ENCODE measurements at places on chromosomes 1 and 21.

- DNase-seq: no peak
These were observed 11.1 kb upstream of the ATF3 start for GRCh38 chr1:212597487-212597886.

DNA sequence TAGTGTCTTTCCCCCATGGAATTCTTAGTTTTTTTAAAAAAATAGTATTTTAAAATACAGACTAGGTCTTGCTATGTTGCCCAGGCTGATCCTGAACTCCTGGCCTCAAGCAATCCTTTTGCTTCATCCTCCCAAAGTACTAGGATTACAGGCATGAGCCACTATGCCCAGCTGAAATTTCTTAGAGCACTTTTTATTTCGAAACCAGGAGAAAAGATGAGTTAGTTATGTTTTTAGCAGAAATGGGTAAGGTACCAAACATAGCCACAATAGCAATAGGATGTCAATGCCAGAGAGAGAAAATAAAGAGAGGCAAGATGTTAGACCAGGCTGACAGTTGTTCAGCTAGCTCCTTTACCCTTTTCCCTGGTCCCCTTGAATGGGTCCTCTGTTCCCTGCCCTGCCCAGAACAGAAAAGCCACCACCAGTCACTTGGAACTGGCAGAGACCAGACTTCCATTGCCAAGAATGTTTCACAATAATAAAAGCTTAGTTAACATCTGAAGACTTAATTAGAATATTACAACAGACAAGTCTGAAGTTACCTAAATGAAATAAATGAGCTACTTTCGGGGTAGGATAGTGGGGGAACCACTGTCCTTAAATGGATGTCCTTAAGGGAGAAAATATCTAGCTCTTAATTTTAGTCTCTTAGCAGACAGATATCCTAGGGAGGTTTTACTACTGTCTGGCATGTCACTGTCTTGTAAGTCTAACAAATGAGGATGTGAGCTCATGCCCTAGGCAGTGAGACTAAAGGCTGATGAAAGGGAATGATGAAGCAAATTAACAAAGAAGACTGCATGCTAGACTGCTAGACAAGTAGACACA, 54.3 kb downstream of the ABL2 start:
- DNase-seq: no peak

- no peak for DNase-seq
These were observed 1466.4 kb downstream of the PLA2G4A start for GRCh38 chr1:188295157-188295556.

- DNase-seq: no peak
These were observed 9.5 kb downstream of the FAM131C start for GRCh38 chr1:16063921-16064320.

- DNase-seq: no peak
These were observed 71.3 kb upstream of the PKN2 start for GRCh38 chr1:88612773-88613172.

- DNase-seq: no peak
These were observed 5.7 kb upstream of the ARL8A start for GRCh38 chr1:202150187-202150586.

All from T1000 (cell line).